ENCODE measurements at places on chromosomes 11 and 22.

DNA sequence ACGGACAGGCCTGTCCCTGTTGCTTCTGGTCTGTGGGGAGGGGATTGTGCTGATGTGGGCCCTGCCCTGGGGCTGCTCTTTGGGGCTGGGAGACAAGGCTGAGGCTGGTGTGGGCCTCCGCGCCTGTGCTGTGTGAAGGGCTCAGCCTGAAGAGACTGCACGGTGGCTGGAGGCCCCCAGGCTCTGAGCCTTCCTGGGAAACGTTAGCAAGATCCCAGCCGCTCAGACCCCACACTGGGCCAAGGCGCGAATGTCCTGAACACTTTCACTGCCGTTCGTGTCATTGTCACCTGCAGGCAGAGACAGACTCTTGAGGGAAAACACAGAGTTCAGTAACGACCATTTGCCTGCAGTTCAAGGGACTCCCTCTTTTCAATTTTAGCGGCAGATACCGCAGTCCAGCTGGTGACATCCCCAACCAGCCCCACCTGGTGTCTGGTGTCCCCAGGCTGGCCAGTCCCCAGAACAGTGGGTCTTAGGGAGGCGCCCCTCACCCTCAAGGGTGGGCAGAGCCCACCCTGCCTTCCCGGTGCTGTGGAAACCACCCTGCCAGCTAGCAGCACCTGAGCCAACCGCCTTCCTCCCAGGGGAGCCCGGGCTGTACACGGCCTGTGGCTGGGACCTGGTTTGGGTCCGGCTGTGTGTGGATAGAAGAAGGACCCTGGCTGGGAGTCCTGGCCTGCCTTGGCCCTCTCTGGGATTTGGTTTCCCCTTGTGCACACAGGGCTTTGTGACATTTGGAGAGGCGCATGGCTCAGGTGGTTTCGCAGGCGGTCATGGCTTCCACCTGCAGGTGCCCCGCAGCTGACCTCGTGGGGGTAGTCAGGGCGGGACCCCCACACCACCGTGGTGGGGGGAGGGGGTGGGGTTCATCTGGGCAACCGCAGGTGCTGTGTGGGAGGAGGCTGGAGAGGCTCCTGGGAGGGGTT, 5.7 kb downstream of the PANX2 start:
- DNase-seq, result no peak

GRCh38 chr11:126570489-126570888, 215.0 kb downstream of the ST3GAL4 start:
- DNase-seq, result no peak

DNA sequence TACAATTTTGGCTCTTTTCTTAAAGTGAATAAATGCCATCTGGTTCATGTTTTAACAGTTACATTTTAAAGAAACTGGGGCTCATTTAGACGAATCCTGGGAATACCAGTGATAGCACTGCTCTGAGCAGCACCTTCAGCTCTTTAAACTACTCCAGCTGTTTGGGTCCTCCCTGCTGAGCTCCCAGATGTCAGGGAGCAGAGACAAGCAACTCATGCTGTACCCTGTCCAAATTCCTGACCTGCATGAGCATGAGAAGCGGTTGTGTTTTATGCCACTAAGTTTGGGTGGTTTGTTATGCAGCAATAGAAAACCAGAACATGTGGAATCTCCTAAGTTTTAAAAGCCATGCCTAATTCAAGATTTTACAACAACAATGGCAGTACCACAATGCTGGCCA, 90.0 kb downstream of the FDX1 start:
- DNase-seq, result no peak

- DNase-seq, result no peak
Measured at GRCh38 chr22:39428597-39429071, 28.2 kb upstream of the MGAT3 start.

DNA sequence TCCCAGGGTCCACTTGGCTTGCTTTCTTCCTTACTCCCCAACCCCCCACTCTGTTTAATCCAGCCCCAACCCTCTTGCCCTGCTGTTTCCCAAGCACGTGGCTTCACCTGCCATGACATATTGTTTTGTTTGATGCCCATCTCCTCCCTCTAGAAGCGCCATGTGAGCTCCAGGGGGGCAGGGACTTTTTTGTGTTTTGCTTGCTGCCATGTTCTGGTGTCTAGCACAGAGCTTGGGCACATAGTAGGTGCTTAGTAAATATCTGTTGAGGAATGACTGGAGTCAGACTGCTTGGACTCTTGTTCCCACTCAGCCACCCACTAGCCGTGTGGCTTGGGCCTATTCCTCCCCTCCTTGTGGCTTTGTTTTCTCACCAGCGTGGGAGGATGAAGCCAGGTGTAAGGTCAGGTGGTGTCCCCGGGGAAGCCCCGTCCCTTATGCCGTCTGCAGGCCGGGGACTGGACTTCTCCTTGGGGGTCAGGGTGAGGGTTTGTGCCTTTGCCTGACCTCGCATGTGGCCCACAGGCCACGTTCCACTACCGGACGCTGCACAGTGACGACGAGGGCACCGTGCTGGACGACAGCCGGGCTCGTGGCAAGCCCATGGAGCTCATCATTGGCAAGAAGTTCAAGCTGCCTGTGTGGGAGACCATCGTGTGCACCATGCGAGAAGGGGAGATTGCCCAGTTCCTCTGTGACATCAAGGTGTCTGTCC, 3.8 kb downstream of the AIP start:
- DNase-seq, result no peak

DNA sequence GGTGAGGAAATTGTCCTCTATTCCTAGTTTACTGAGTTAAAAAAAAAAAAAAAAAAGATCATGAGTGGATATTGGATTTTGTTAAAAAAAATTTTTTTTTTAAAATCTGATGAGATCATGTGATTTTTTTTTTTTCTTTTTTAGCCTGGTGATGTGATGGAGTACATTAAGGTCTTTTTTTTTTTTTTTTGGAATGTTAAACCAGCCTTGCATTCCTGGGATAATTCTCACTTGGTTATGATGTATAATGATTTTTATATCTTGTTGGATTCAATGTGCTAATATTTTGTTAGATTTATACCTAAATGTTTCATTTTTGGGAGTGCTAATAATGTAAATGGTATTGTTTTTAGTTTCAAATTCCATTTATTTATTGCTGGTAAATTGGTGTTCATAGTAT, 43.3 kb downstream of the DDX10 start:
- no peak for DNase-seq

DNA sequence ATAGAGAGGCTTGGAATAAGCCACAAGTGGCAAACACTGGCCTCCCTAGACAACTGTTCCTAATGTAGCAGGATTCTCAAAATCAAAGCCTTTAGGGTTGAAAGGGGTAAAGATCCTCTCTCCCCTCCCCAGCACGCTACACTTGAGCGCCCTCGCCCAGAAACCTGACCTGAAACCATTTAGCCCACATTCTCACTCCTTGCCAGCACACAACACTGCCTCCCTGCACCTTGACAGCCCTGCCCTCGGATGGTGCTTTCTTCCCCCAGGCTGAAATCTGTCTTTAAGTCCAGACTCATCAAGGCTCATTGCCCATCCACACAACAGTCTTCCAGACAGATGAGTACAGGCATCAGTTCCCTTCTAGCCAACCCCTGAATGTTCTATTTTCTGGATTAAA, 26.5 kb downstream of the CWC15 start:
- DNase-seq, result no peak

DNA sequence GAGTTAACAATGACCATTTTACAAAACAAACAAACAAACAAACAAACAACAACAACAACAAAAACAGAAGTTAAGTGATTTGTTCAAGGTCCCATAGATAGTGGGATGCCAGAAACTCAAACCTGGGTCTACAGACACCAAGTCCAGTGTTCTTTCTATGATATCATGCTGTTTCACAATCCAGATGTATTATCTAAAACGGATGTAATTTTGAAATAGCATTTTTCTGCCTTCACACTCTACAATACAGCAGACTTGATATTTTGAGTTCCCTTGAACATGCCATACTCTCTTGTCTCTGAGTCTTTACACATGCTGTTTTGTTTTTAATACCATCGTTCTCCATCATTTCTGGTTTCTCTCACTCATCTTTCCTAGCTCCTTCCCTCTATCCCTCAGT, 104.5 kb downstream of the RELT start:
- DNase-seq, result no peak

- DNase-seq, result no peak
Measured at GRCh38 chr22:16783930-16784354, 41.3 kb downstream of the XKR3 start.

DNA sequence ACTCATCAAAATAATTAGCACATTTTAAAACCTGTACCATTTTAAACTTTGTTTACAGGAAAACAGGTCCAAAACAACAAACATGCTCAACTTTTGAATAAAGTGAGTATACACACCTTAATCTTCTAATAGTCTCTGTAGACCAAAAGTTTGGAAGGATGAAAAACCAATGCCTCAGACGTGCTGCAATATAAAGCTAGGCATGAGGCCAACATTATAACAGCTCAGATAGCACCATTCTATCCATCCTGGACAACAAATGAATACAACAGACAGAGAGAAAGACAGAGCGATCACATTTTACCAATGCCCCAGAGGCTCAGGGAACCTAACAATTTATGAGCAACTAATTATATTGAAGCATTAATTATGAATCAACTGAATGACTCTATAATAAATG, 77.0 kb downstream of the PAK1 start:
- DNase-seq, result no peak

DNA sequence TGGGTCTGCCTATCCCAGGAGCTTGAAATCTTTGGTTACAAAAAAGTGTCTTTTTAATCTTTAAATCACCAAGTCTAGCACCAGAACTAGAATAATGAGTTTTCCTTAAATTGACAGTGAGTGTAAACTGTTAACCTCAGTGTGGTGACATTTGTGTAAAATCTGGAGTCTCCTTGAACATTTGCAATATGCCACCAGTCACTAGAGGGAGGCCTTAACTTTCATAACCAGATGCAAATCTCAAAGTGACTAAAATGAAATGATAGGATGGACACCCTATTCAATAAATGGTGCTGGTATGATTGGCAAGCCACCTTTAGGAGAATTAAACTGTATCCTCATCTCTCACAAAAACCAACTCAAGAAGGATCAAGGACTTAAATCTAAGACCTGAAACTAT, 8.3 kb upstream of the SCGB1D2 start:
- DNase-seq, result no peak

- no peak for DNase-seq
Measured at GRCh38 chr22:17451316-17451715, 82.1 kb downstream of the CECR2 start.

DNA sequence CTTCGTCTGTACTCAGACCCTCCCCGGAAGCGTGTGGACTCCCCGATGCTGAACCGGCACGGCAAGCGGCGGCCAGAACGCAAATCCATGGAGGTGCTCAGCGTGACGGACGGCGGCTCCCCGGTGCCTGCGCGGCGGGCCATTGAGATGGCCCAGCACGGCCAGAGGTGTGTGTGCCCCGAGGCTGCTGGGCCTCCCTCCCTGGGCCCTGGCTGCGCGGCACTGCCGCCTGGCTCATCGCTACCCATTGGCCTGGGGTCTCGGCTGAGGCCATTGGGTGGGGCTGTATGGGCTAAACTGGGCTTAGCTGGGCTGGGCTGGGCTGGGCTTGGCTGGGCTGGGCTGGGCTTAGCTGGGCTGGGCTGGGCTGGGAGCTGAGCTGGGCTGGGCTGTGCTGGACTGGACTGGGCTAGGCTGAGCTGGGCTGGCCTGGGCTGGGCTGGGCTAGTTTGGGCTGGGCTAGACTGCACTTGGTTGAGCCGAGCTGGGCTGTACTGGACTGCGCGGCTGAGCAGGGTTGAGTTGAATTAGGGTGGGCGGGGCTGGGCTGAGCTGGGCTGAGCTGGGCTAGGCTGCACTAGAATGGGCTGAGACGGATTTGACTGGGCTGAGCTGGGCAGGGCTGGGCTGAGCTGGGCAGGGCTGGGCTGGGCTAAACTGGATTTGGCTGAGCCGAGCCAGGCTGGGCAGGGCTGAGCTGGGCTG, 40.7 kb downstream of the MOB2 start:
- no peak for DNase-seq

GRCh38 chr11:78032090-78032489, 9.0 kb upstream of the KCTD14 start:
- DNase-seq, result no peak

DNA sequence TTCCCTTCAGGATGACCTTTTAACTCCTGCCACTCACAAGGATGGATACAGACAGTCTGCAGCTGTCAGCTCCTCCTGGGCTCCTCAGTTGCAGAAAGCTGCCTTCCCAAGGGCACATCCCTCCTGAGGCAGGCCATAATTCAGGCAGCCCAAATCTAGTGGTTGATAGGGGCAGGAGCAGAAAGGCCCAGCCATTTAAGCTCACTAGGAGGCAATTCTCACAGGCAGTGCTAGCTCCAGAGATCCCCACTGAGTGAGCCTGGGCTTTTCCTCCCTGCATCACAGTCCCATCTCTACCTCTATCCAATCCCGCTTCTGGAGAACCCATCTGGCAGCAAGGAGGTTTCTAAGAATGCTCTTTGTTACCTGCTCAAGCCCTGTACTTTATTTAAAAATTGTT, 200.6 kb downstream of the ARHGAP42 start:
- DNase-seq, result no peak

DNA sequence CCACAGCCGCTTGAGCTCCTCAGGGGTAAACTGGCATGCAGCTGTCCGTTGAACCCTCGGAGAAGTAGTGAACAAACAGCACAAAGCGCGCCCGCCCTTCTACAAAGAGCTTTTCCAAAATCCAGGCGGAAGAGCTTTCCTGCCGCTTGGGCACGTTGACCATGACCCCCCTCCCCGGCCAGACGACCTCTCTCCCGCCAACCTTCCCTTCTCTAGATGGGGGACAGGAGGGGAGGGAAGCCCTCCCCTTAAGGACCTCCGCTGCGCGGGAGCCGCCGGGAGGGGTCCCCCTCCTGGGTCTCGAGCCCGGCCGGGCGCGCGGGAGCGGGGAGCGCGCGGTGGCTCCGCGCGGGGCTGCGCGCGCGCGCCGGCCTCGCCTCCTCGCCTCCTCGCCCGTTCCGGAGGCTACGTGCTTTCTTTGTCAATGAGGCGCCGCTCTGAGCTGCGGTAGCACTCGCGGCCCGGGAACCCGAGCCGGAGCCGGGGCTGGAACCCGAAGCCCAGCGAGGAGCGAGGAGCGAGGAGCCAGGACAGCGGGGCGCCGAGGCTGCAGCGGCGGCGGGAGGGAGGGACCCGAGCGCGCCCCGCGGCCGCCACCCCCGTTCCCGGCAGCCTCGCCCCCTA, 118.6 kb downstream of the HIPK3 start:
- DNase-seq, result no peak

DNA sequence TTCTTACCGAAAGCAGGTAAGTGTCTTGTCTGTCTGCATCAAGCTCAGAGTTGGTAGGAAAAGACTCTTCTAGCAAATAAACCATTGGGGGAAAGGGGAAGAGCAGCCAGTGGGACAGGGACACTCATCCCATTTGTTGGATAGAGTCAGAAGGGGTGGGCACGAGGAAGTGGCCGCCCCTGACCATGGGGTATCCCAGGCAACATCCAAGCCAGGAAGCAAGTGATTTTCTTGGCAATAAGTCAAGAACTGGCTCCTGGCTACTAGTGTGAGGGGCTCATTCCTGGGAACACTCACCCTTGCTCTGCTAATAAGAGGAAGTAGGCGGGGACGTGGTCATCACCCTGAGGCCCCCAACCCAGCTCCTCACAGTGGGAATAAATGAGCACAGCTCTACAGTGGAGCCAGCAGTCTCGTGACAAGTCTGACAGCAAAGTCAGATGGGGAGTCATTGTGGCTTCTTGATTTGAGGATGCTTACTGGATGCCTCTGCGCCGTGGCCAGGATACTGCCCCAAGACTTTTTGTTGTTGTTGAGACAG, 6.7 kb downstream of the SLC25A18 start:
- no peak for DNase-seq

GRCh38 chr22:44468973-44469372, 29.1 kb downstream of the RTL6 start:
- DNase-seq, result no peak

Data from stimulated activated CD4-positive, alpha-beta T cell treated with anti-CD3 and anti-CD28 coated beads, Interleukin-12 subunit alpha, Interleukin-12 subunit beta, amount 100 ng/mL, for 48 hours (primary cell).